ENCODE measurements at places on chromosomes 7 and 10.

- DNase-seq, result no peak
Measured at GRCh38 chr7:41630741-41631140, 72.1 kb downstream of the INHBA start.

DNA sequence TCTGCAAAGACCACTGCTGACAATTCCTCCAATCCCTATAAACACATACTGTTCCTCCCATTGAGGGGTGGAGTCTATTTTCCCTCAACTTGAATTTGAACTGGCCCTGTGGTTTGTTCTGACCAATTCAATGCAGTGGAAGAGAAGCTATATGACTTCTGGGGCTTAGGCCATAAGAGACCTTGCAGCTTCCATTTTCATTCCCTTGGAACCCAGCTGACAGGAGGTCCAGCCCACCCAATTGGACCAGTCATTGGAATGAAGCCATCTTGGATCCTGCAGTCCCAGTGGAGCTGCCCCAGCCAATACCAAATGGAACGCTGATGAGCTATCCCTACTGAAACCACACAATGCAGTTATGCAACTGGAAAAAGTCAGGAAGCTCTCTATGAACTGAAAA lies 8.9 kb upstream of the TMED4 start:
- DNase-seq, result no peak

DNA sequence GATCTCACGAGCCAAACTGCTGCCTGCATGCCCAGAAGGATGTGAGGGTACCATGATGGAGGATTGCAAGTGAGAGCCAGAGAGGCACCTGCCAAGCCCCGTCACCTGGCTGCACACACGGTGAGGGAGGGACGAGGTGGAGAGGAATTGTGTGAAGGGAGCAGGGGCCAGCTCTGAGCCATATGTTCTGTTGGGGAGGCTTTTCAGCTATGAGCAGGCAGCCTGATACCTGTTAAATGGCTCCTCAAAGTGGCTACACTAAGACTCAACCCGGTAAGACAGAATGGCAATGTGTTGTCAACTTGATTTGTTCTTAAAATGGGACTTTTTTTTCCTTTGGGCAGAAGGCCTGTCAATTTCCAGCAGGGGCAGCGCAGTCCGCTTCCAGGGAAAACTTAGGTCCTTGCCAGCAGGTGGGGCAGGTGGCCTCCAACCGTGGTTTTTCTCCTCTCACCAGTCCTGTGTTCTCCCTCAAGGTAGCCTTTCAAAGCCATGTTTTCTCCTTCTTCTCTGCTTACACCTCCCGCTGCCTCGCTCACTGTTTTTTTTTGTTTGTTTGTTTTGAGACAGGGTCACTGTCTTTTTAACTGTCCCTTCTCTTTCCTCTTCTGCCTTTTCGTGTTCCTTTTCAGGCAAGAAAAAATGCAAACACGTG lies 57.7 kb upstream of the ZNRF2 start:
- DNase-seq, result peak; percentile 78

DNA sequence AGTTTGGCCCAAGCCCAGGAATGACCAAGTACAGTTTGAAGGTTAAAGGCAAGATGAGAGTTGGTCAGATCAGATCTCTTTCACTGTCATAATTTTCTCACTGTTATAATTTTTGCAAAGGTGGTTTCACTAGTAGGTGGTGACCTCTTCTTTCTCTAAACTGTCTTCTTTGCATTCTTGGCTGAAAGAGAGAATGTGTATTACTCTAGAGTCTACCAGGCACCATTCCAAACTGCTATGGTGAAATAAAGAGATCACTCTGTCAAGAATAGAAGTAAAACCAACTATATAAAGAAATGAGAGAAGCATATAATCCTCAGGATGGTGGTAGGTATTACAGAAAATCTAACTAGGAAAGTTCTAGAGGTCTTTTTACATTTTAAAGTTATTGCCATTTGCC lies 72.7 kb downstream of the DYNC1I1 start:
- no peak for DNase-seq

DNA sequence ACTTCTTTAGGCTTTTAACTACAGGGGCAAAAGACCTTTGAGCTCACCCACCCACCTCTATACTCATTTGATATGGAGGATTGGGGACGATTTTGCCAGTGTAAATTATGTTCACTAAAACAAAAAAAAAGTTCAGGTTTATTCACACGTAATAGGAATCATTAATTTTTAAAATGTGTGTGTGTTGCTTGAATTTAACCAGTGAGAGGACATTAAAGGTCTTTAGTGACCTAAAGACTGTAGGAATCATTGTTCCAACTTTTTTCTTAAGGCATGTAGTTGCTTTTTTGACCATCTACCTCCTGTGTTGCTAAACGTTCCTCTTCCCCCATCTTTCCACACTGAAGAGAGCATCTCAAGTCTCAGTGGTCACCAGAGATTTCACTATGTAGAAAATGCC lies 1.1 kb downstream of the SSBP1 start:
- no peak for DNase-seq

DNA sequence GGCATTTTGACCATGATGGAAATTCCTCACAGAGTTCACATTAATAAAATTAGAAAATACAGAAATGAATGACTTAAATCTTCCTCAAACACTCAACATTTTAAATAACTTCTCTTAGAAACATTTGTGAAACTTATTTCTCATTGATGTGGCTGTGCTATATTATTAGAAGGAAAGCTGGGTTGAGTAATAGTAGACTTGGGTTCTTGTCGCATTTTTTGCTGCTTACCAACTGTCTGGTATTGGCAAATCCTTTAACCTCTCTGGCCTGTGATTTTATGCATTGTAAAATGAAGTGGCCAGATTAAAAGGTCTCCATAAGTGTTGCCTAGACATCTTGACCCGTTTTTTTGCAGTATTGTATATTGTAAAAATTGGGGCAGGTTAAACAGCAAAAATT lies 66.5 kb downstream of the VPS50 start:
- no peak for DNase-seq

GRCh38 chr7:114718861-114719260 lies 203.0 kb upstream of the MDFIC start:
- no peak for DNase-seq

GRCh38 chr10:70849582-70850016 lies 33.9 kb downstream of the SGPL1 start:
- DNase-seq, result peak; percentile 26

- DNase-seq, result no peak
Measured at GRCh38 chr10:95522117-95522516, 39.1 kb downstream of the SORBS1 start.

- DNase-seq, result no peak
Measured at GRCh38 chr7:142585425-142585824, 163.8 kb upstream of the PRSS1 start.

DNA sequence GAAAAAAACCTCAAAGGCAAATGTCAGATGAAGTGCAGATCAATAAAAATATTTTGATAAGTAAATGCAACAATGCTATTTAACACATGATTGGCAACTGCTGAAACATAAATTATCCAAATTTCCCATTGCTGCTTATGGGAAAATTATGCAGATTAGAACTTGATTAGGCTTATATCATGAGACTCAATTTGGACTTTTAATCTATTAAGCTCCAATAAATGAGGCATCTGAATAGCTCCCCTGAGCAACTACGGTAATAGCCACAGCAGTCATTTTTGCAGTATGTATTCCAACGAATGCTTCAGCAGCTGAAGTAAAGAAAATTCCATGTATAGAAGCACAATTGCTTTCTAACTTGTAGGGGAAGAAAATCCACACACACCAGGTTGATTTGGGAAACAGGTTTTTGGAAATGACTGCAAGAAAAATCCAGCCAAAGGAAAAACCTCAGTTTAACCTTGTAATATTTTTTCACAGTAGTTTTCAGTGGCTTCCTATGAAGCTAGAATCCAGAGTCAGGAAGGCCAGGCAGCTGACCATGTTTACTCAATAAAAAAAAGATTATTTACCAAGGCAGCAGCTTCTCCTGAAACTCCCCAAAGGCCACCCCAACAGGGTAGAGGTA lies 716.1 kb downstream of the KCNMA1 start:
- no peak for DNase-seq

GRCh38 chr7:27155816-27156507 lies 513 bp downstream of the HOXA7 start:
- peak; percentile 80 for DNase-seq

GRCh38 chr7:70937424-70937823 lies 194.5 kb upstream of the GALNT17 start:
- no peak for DNase-seq

GRCh38 chr10:36026081-36026480 lies 384.0 kb upstream of the FZD8 start:
- DNase-seq, result no peak

DNA sequence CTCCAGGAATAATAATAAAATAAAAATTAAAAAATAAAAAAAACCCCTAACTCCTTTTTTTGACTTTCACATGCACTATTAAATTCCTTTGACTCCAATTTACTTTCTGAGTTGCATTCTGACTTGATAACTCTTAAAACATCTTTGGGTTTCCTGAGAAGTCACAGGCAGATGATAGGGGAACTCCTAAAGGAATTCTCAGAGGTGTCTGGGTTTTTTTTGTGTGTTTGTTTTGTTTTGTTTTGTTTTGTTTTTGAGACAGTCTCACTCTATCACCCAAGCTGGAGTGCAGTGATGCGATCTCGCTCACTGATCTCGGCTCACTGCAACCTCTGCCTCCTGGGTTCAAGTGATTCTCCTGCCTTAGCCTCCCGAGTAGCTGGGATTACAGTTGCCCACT lies 52.7 kb upstream of the APBB1IP start:
- no peak for DNase-seq

GRCh38 chr10:20616056-20616671 lies 280.9 kb downstream of the NEBL start:
- no peak for DNase-seq

- no peak for DNase-seq
Measured at GRCh38 chr10:52280051-52280450, 34.0 kb upstream of the DKK1 start.

DNA sequence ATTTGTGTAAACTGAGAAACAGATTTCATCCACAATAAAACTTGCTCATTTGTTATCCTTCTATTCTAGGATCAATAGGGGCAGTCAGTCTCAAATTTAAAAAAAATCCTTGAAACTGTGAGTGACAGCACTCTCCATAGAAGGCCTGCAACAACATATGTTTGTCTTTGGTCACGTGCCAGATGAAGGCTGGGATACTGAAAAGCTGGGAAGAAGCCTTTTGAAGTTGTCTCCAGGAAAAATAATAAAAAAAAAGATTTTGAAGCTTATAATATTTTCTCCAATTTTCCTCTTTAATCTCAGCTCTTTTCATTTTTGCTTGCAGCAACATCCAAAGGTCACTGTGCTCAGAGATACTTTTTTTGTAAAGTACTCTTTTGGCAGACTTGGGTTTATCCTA lies 128.6 kb upstream of the SLC26A5 start:
- DNase-seq, result no peak

- no peak for DNase-seq
Measured at GRCh38 chr10:30728127-30728526, 98.6 kb upstream of the LYZL2 start.

DNA sequence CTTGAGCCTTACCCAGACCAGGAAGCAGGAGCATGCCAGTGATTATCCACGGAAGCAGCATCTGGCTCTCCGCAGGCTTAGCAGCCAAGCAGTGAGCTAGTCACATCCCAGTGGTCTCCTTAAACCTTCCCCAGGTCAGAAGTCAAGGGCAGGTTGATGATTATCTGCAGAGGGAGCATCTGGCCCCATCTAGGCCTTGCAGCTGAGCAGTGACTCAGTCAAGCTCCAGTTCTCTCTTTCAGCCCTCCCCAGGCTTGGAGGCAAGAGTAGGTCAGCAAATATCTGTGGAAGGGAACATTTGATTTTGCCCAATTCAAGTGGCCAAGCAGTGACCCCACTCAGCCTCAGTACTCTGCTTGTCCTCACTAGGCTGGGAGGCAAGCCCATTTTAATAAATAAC lies 61.6 kb downstream of the ANKRD7 start:
- no peak for DNase-seq
